Vagina (tissue), 2 donors: ENCODE measurements at places on chromosomes 2 and 18. TPM values are rescaled to one million over a fixed set of nuclear protein-coding genes. Genes with fewer than 3 reads are reported as not detected.
A peak's percentile ranks its signal among the peaks of the same experiment; 100 is the strongest.

IL18RAP gene
- total RNA-seq, result 5.9 TPM

LIMS3 gene
- total RNA-seq, result 2.2 TPM

ARHGEF33 gene
- 0.74 TPM for total RNA-seq

EFEMP1 gene
- 235 TPM for total RNA-seq

- DNase-seq, result no peak
- H3K4me3 ChIP-seq, result no peak overlapping the region
- no peaks in the 10 kb centered on the region for H3K36me3 ChIP-seq
Measured at GRCh38 chr2:229407170-229407569, 136.1 kb upstream of the PID1 start.

- no peaks in the 10 kb centered on the region for H3K27me3 ChIP-seq
- no peaks in the 10 kb centered on the region for H3K36me3 ChIP-seq
- DNase-seq, result no peak
- no peak overlapping the region for H3K27ac ChIP-seq
Measured at GRCh38 chr2:179788104-179788503, 73.3 kb downstream of the ZNF385B start.

GRCh38 chr2:42495234-42495581 is 1.4 kb upstream of the KCNG3 start:
- no peaks in the 10 kb centered on the region for H3K27me3 ChIP-seq
- no peaks in the 10 kb centered on the region for H3K4me1 ChIP-seq
- H3K4me3 ChIP-seq, result peak overlapping the region; percentile 62
- no peak for DNase-seq
- no peaks in the 10 kb centered on the region for H3K36me3 ChIP-seq
- no peak overlapping the region for H3K27ac ChIP-seq

GRCh38 chr2:176385838-176386237 is 116.6 kb downstream of the MTX2 start:
- H3K4me3 ChIP-seq, result no peak overlapping the region
- DNase-seq, result no peak
- H3K4me1 ChIP-seq, result no peaks in the 10 kb centered on the region
- H3K27me3 ChIP-seq, result no peaks in the 10 kb centered on the region

DNA sequence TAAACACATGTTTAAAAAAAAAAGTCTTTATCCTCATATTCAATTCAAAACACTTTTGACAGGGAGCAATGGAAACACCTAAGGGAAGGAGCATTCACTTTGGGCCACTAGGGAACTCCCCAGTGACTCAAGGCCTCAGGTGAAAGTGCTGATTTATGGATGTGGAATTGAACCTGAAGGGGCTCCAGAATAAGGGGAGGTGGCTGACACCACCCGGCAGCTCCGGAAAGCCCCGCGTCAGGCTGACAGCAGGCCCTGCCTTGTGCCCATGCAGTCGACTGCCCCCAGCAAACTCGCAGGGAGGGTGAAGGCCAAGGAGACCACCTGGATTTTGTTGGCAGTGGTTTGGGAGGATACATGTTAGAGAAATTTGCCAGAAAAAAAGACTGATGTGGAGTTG is 275.3 kb upstream of the NCKAP5 start:
- no peaks in the 10 kb centered on the region for H3K27me3 ChIP-seq
- DNase-seq, result no peak
- no peaks in the 10 kb centered on the region for H3K4me1 ChIP-seq
- no peaks in the 10 kb centered on the region for H3K36me3 ChIP-seq
- H3K27ac ChIP-seq, result no peak overlapping the region
- H3K4me3 ChIP-seq, result no peak overlapping the region

GRCh38 chr2:10179422-10179821 is 56.9 kb downstream of the RRM2 start:
- H3K27me3 ChIP-seq, result no peaks in the 10 kb centered on the region
- H3K27ac ChIP-seq, result no peak overlapping the region
- H3K36me3 ChIP-seq, result no peaks in the 10 kb centered on the region
- no peak for DNase-seq

- H3K27me3 ChIP-seq, result no peaks in the 10 kb centered on the region
- H3K4me1 ChIP-seq, result peaks cover 14% of the 10 kb centered on the region
- no peak overlapping the region for H3K27ac ChIP-seq
- no peaks in the 10 kb centered on the region for H3K36me3 ChIP-seq
- DNase-seq, result no peak
Measured at GRCh38 chr2:144351687-144352086, 168.2 kb downstream of the ZEB2 start.

- no peak for DNase-seq
- H3K4me3 ChIP-seq, result no peak overlapping the region
- no peak overlapping the region for H3K27ac ChIP-seq
- no peaks in the 10 kb centered on the region for H3K4me1 ChIP-seq
- no peaks in the 10 kb centered on the region for H3K27me3 ChIP-seq
Measured at GRCh38 chr18:66141716-66142115, 390.9 kb downstream of the CDH7 start.

DNA sequence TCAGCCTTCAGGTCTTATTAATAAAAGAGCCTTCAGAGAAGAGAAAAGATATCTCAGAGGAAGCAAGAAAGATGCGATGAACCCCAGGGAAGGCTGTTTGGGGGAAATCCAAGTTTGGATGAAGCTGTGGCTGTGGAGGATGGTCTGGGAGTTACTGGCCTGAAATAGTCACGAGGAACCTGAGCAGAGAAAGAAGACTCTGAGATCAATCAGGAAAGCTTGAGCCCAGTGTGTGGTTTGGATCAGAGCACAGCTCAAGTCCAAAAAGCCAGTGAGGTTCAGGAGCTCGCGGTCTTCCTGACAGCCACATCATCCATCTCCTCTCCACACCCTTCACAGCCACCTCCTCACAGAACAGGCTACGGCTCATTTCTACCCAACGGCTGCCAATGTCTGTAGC is 87.4 kb upstream of the SERPINE2 start:
- H3K27me3 ChIP-seq, result no peaks in the 10 kb centered on the region
- peaks cover 2% of the 10 kb centered on the region for H3K4me1 ChIP-seq
- H3K36me3 ChIP-seq, result no peaks in the 10 kb centered on the region
- no peak overlapping the region for H3K27ac ChIP-seq

DNA sequence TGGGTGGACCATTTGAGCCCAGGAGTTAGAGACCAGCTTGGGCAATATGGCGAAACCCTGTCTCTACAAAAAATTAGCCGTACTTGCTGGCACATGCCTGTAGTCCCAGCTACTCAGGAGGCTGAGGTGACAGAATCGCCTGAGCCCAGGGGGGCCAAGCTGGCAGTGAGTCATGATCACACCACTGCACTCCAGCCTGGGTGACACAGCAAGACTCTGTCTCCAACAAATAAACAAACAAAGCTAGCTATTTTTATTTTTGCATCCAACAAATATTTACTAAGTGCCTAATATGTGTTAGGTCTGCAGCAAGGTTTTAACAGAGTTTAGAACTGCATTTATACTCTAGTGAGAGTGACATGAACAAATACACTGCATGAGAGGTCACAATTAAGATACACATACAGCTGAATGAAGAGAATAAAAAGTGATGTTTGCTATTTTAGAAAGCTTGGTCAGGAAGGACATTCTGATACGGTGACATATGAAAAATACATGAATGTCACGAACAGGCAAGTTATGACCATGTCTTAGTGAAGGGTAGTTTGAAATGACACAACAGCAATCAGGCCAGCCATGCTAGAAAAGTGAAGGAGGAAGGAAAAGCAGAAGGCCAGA is 83.2 kb upstream of the FRZB start:
- H3K27me3 ChIP-seq, result no peaks in the 10 kb centered on the region
- no peak overlapping the region for H3K27ac ChIP-seq
- no peak overlapping the region for H3K4me3 ChIP-seq
- no peak for DNase-seq

DNA sequence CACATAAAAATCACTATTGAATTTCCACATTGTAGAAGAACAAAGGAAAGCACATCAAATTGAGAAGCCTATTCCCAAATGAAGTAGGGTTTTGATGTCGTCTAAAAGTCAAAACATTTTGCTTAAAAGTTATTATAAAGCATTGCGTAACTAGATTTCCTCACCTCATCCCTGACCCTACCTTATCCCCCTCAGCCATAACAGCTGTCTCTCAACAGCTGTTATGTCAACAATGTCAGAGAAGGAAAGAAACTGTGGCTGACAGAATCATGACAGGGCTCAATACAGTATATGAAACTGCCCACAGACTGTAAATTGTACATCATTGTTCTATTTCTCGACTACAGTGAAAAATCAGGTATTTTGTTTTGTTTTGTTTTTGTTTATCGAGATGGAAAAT is 63.0 kb upstream of the ACVR1C start:
- no peak overlapping the region for H3K27ac ChIP-seq
- H3K27me3 ChIP-seq, result no peaks in the 10 kb centered on the region
- no peaks in the 10 kb centered on the region for H3K4me1 ChIP-seq
- no peak for DNase-seq
- H3K36me3 ChIP-seq, result no peaks in the 10 kb centered on the region

DNA sequence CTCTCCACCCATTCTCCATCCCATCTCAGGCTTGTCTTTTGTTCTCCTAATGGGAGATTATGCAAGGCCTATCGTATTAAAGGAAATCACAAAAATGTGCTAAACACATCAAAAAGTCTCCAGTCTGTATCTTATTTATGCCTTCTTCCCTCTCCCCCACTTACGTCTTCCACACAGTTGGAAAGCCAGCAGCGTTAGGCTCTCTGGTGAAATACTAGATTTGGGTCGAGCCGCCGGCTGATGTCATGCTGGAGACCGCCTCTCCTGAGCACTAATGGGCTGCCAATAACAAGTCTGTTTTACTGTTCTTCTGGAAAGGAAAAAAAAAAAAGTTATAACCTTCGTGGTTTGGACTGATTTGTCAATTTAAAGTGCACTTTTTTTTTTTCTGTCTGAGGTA is 182.7 kb upstream of the SIX2 start:
- peak overlapping the region; percentile 69 for H3K27ac ChIP-seq
- no peak overlapping the region for H3K4me3 ChIP-seq
- H3K4me1 ChIP-seq, result peaks cover 6% of the 10 kb centered on the region
- no peak for DNase-seq

- H3K27ac ChIP-seq, result peak overlapping the region; percentile 77
- H3K27me3 ChIP-seq, result no peaks in the 10 kb centered on the region
- H3K4me1 ChIP-seq, result peaks cover 15% of the 10 kb centered on the region
- H3K36me3 ChIP-seq, result no peaks in the 10 kb centered on the region
- H3K4me3 ChIP-seq, result peak overlapping the region; percentile 27
Measured at GRCh38 chr2:224982910-224983711, 59.2 kb downstream of the DOCK10 start.
